Fibroblast of skin of left quadriceps (primary cell): ENCODE measurements at places on chromosomes 1 and 21.

GRCh38 chr21:45228171-45228641, 59.5 kb downstream of the POFUT2 start:
- peak; percentile 98 for DNase-seq

DNA sequence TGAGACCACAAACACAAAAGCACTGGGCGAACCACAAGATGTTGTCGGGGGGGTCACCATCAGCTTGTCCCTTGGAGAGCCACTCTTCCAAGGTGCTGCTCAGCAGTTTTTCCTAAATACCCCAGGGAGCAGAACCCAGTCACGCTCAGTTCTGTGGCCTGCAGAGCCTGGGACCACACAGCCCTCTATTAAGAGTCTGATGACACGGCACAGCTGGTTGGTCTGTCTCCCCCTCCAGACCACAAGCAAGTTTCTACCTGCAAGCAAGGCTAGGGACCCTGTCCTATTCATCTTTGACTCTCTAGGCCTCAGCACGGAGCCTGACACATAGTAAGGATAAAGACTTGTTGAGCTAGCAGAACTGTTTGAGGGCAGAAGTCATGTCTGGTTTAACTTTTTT, 28.5 kb downstream of the SLC9A1 start:
- no peak for DNase-seq

DNA sequence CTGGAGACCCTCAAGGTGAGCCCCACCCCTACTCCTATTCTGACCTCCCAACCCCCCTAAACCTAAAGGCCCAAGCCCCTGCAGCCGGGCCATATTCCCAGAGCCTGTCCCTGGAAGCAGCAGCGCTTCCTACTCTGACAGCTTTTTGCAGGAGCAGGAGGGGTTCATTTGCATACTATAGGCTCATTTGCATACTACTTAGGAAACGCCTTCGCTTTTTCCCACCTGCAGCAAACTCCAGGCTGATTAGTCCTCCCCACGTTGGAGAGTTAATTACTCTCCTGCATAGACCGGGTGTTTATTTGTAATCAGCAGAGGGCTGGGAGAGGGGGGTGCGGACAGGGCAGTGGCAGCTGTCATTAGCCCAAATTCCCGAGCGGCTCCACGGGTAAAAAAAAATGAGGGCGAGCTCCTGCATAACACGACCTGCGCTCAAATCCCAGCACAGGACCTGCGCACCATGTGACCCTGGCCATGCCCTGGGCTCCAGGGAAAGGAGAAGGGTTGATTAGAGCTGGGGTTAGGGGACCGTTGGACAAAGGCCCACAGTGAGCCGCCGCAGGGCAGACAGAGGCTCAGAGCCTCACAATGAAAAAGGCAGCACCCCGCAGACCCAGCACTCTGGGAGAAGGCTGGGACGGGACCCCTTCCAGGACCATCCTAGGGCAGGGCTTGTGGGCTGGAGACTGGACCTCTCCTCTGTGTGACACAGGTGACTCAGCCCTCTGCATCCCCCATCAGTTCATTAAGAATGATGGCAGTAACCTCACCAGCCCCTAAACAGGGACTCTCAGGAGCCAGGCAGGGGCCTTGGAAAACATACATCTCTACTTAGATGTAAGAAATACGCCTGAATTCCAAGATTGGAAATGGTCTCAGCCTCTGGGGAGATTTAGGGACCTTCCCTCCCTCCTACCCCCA, 9.9 kb upstream of the C1QA start:
- DNase-seq = no peak

- DNase-seq = no peak
These were observed 30.7 kb downstream of the VCAM1 start for GRCh38 chr1:100750005-100750885.

- no peak for DNase-seq
These were observed 93.1 kb downstream of the DMRTB1 start for GRCh38 chr1:53552146-53552861.

- DNase-seq = no peak
These were observed 138.0 kb downstream of the HS2ST1 start for GRCh38 chr1:87052400-87052799.

DNA sequence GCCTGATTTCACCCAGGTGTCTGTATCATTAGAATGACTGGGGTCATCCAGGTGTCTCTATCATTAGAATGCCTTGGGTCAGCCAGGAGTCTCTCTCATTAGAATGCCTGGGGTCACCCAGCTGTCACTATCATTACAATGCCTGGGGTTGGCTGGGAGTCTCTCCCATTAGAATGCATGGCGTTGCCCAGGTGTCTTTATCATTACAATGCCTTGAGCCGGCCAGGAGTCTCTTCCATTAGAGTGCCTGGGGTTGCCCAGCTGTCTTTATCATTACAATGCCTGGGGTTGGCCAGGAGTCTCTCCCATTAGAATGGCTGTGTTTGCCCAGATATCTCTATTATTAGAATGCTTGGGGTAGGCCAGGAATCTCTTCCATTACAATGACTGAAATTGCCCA, 61.6 kb downstream of the RNF187 start:
- DNase-seq = no peak

- no peak for DNase-seq
These were observed 254.7 kb downstream of the LRRIQ3 start for GRCh38 chr1:73943270-73943669.
